ENCODE measurements at places on chromosomes 1 and 21.

DNA sequence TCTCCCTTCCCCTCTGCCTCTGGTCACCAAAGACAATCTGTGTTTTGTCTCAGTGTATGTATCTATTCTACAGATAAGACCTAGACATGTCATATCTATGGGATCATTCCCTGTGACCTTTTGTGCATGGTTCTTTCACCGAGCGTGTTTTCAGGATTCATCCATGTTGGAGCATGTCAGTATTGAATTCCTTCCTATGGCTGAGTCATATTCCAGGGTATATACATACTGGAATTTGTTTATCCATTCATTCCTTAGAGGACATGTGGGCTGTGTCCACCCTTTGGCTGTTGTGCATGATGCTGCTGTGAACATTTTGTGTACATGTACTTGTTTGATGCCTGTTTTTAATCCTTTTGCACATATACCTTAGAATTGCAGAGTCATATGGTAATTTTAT is 69.9 kb downstream of the NFASC start:
- DNase-seq = no peak

- no peak for DNase-seq
Measured at GRCh38 chr1:46687093-46687659, 15.5 kb downstream of the TEX38 start.

GRCh38 chr1:229224308-229224707 is 46.6 kb upstream of the RAB4A start:
- DNase-seq = no peak

- no peak for DNase-seq
Measured at GRCh38 chr1:116246174-116246573, 126.9 kb upstream of the ATP1A1 start.

DNA sequence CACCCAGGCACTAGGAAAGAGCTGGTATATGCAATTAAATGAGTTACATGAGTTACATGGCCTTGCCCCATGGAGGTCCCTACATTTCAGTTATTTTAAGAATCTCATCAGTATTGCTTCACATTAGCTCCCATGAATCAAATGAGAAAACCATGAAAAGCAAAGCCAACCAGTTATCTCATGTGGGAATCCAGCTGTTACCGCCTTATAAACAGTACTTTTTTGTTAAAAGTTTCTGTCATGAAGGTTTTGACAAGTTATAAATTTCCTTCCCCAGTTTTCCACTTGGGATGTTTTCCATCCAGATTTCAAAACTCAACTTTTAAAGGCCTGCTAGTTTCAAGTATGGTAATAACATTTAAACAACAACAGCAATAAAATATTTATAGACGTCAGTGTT is 544.8 kb downstream of the NUF2 start:
- no peak for DNase-seq

DNA sequence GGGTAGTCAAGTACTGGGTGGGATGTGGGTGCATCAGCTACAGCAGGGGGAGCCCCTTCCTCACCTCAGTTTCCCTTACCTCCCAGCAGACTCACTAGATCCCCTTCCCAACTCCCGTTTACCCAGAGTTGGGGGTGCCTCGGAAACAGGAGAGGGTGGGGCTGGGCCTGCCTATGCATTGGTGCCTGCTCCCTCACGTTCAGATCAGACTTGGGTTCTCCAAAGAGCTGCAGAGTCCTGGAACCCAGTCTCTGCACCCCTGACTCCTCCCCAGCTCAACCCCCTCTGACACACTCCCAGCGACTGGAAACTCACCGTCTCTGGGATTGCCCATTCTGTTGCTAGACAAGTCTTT is 6.0 kb downstream of the FOXO6 start:
- DNase-seq = no peak

- DNase-seq = no peak
Measured at GRCh38 chr1:206812471-206812870, 40.2 kb upstream of the IL10 start.
